ENCODE measurements at places on chromosomes 12 and 14.

- no peak for DNase-seq
These were observed 39.8 kb upstream of the EID3 start for GRCh38 chr12:104263580-104264358.

DNA sequence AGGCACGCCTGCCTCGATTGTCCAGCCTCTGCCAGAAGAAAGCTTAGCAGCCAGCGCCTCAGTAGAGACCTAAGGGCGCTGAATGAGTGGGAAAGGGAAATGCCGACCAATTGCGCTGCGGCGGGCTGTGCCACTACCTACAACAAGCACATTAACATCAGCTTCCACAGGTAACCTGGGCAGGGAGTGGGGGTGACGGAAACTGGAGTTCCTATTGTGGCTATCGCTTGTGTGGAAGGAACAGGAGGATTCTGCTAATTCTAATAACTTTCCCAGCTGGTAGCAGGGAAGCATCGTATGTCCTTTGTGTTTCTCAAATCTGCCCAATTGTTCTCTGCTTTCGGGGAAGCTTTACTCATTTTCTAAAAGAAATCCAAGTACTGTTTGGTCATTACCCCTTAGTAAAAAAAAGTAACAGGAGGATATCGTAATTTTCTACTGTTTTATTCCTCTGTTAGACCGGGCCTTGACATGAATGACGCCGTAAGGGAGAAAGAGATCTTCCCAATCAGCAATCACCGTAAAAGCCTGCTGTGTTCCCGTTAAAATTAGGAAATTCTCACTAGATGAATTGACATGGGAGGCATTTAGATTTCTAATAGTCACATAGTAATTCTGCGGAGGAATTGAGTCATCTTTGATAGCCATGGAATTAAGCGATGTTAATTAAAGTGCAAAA, 449 bp downstream of the THAP2 start:
- no peak for DNase-seq

- DNase-seq, result no peak
These were observed 102.7 kb downstream of the LRRK2 start for GRCh38 chr12:40327535-40327934.

GRCh38 chr12:79143803-79144202, 279.2 kb downstream of the SYT1 start:
- DNase-seq, result no peak

DNA sequence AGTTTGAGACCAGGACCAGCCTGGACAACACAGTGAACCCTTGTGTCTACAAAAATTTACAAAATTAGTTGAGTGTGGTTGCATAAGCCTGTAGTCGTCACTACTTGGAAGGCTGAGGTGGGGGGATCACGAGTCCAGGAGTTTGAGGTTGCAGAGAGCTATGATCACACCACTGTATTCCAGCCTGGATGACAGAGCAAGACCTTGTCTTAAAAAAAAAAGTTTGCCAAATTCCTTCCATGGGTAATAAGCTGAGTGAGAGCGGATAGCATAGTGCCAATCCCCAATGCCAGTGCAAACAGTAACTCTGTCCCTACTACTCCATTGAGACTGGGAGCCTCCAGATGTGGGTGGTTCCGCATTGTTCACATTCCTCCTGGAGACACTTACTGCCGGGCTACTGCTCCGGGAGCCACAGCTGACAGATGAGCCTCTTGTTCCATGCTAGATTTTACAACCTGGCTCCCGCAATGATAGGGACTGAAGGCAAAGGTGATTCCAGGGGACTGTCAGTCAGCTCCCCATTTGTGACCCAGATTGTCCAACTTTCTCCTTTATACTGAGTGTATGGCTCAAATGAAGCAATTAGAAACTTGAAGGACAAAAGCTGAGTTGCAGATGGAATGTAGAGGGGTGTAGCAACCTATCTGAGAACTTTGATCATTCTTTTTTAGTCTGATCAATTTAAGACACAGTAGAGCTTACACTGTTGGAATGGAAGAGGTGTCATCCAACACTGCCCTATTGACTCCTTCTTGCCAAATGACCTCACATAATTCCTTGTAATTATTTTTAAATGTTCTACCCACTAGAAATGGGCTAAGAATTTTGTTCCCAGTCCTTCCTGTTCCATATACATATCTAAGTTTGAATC, 13.4 kb upstream of the FRMD6 start:
- no peak for DNase-seq

- no peak for DNase-seq
These were observed 25.1 kb upstream of the OASL start for GRCh38 chr12:121064116-121064515.

GRCh38 chr12:107487011-107487680, 198.5 kb upstream of the PWP1 start:
- no peak for DNase-seq

GRCh38 chr14:58547649-58548048, 90.1 kb upstream of the DACT1 start:
- DNase-seq, result no peak

- peak; percentile 34 for DNase-seq
These were observed 61.1 kb downstream of the WDR20 start for GRCh38 chr14:102200690-102201352.

DNA sequence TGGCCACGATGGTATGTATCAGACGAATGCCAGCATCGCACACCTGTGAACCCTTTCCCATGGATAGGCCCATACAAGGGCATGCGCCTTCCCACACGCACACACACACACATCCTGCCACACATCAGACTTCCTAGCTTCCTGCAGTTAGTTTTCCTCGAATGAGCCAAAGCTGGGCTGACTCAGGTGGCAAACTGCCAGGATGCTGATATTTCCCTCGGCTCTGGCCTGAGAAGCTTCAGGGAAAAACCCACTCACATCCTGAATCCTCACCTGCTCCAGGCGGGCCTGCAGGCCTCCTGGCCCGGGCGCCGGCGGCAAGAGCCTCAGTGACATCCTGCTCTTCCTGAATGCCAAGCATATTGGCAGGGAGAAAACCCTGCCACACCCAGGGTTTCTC, 22.4 kb downstream of the CALM1 start:
- no peak for DNase-seq

DNA sequence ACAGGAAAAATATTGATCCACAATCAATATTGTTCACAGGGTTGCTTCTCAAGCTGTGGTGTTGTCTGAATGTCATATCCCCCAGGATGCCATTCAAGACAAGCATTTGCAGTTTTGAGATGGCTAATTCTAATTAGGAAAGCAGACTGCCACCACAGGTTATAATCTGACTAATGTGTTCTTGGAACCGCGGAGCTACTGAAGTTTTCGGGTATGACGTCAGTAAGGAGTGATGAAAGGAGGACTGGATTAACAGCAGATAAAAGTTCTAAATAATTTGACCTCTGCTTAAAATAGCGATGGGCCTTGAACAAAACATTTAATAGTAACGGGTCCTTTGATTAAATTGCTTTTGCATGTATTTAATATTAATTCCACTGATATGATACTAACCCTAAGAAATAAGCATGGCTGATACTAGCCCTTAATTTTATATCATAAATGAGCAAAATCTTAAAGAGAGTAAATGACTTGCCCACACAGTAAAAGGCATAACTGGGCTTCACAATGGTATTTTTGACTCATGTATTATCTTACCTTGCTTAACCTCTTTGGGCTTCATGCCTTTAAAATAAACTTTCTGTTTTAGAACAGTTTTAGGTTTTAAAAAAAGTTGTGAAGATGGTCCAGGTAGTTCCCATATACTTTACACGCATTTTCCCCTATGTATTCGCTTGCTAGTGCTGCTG, 50.3 kb downstream of the TSHR start:
- DNase-seq, result no peak

DNA sequence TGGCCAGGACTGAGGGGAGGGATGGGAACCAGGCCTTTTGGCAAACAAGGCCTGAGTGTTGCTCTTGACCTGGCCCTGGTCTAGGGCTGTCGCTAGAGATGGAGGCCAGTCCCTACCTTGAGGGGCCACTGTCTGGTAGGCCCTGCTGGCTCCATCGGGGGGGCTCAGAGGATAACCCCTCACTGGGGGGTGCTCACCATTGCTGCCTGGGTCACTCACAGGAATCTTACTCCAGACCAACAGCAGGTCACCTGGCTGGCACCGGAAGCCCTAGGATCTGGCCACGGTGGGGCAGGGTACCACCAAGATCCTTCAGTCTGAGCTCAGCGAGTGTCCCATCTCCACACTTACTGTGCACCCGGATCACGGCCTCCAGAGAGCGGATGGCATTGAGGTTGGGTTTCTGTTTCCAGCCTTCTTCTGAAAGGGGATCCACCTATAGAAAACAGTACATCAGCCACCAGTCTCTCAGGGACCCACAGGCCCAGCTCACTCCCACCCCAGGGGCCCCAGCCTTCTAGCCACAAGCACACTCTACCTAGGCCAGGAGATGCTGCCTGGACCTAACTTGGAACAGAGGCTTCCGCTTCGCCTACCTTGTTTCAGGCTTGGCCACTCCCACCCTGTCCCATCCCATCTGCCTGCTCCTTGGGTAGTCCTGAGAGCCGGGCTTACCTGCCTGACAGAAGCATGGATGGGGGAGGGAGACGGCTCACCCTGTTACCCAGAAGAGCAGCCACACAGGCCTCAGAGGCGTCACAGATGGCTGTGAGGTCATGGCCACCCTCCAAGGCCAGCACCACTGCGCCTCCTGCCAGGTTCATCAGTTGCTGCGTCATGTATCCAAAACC, 12.2 kb downstream of the SLC48A1 start:
- DNase-seq, result no peak

DNA sequence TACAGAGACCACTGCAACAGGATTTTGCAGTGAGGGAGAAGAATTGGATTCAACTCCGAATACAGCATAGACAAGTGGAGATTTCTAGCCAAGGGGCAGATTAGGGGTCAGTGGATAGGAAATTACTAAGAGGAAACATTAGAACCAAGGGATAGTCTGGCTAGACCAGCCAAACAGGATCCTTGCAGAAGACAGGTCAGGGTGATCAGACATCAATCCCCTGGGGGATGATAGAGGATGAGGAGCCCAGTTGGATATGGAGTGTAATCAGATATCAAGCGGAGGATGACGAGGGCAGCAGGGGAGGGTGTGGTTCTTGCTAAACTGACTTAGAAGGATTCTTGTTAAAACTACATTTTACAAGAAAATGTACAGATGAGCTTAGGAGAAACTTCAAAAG, 424.4 kb downstream of the DAD1 start:
- DNase-seq, result no peak

DNA sequence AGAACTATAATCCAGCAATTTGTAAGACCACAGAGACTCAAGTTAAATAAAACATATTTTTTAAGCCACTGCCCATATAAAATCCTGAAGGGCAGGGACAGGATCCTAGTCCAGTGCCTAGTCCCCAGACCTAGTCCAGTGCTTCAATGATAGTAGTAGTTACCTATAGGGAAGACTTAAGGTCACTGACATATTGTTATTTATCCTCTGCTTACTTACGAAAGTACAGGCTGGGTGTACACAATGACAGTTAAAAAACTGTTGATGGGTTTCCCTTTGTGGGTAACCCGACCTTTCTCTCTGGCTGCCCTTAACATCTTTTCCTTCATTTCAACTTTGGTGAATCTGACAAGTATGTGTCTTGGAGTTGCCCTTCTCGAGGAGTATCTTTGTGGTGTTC, 192.5 kb downstream of the SLC25A21 start:
- no peak for DNase-seq

- DNase-seq, result no peak
These were observed 144.7 kb downstream of the HMGA2 start for GRCh38 chr12:65968889-65969509.

DNA sequence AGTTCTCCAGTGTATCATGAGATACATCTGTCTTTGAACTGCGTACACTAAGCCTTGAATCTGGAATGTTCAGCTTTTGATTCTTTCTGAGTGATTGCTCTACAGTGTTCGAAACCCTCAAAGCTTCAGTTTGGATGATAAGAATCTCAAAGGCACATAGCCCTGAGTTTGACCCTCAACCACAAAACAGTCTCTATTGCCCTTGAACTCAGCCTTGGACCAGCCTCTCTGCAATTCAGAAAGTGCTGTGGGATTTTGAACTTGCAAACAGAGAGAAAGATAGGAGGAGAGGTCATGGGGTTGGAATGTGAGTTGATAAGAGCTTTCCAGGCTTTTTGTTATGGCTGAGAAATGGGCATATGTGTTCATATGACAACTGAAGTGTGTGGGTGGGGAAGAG, 100.3 kb downstream of the MYRFL start:
- no peak for DNase-seq

DNA sequence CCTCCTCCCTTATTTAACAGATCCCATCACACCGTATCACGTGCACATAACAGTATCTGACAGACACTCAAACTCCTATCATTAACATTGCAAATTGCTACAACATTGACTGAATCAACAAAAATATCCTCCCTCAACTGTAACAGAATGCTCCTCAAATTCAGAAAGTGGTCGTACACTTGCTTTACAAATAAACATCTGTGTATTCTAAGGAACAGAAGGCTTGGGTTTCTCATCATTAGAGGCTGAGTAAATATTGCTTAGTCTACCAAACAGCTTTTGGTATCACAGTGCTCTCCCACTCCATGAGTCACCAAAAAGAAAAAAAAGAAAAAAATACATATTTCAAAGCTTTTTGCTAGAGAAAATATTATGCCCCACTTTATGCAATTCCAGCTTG, 23.9 kb downstream of the FERMT2 start:
- no peak for DNase-seq

GRCh38 chr14:81133400-81133799, 87.4 kb downstream of the GTF2A1 start:
- DNase-seq, result no peak

- DNase-seq, result no peak
These were observed 80.4 kb upstream of the KCNA1 start for GRCh38 chr12:4829161-4829792.

DNA sequence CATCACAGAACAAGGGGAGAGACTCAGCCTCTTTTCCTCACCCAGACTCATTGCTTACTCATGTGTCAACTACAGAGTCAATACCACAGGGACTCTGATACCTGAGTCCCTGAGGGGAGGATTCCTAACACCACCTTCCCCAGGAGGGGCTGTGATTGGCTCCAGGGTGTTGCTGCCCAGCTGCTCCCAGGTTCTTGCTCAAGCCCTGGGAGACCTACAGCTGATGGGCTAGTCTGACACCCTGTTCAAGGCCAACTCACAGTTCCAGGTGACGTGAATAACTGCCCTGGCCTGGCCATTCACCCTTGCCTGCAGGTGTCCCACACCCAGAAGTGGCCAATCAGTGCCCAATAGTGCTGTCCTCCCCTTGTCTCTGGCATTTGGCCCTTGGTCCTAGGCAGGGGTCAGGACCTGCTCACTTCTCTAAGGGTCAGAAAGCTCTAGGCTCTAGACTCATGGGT, 8.6 kb downstream of the SPRYD4 start:
- DNase-seq, result no peak

GRCh38 chr12:46577063-46577776, 204.6 kb upstream of the SLC38A2 start:
- no peak for DNase-seq
